ENCODE measurements at places on chromosomes 13 and 19. TPM values are rescaled to one million over a fixed set of nuclear protein-coding genes. Genes with fewer than 3 reads are reported as not detected.

GRCh38 chr13:50608370-50608769 lies 235.1 kb downstream of the DLEU7 start:
- no peak for DNase-seq
- H3K4me1 ChIP-seq: peaks cover 5% of the 10 kb centered on the region
- peaks cover 30% of the 10 kb centered on the region for H3K27me3 ChIP-seq
- no peak overlapping the region for H3K27ac ChIP-seq

The UBE2L5 gene
- not detected for total RNA-seq

The FZR1 gene
- 38.7 TPM for total RNA-seq

The TMEM147 gene
- total RNA-seq: 134 TPM

Measured in activated CD4-positive, alpha-beta T cell treated with anti-CD3 and anti-CD28 coated beads, Interleukin-2, amount 10 ng/mL, durations not matched to agents 24 days and 14 days (primary cell).